ENCODE measurements at places on chromosomes 2 and 18.

GRCh38 chr2:99571954-99572353, 82.1 kb upstream of the REV1 start:
- no peak for DNase-seq

DNA sequence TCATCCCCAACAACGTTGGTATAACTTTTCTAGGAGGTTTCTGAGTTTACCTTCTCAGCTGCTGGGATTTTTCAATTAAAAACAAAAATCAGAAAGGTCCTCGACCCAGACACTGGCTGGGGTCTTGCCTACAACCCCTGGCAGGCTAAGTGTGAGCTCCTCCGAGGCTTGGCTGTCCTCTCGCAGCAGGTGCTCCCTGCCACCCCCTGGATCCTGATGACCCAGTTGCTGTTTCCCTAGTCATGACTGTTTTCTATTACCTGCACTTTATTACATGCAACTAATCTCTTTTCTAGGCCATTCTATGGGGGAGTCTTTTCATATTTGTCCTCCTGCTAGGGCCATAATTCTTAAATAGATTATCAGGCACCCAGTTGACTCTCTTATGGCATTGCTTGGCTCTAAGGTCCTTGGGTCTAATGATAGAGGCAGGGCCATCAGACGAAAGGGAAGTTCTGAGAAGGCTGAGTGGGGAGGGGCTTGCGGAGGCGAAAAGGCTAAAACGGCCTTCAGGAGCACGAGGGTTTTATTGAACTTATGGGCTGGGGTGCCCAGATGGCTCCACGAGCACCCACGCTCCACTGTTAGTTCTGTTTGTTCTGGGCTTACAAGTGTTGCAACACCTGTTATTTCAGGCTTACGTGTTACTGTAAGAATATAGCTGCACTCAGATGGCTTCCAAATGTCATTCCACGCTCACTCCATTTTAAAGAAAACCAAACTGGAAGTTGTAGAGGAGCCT, 166.0 kb downstream of the NCK2 start:
- no peak for DNase-seq

DNA sequence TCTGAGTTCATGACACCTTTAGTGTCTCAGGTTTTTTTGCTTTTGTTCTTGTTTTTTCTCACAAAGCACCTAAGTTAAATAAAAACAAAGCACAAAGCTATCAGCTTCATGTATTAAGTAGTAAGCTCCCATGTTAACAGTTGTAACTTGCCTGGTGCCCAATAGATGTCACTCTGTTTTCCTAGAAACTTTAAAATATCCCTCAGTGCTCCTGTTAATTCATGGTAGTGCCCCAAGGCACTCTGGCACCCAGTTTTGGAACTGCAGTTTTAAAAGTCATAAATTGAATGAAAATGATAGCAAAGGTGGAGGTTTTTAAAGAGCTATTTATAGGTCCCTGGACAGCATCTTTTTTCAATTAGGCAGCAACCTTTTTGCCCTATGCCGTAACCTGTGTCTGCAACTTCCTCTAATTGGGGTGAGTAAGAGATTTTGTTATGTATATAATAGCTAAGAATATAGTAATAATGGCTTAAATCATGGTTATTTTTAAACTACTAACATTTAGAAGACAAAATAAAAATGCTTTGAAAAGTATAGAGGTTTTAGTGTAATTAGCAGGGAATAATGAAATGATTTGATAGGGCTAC, 555.0 kb upstream of the TMEFF2 start:
- DNase-seq = no peak

DNA sequence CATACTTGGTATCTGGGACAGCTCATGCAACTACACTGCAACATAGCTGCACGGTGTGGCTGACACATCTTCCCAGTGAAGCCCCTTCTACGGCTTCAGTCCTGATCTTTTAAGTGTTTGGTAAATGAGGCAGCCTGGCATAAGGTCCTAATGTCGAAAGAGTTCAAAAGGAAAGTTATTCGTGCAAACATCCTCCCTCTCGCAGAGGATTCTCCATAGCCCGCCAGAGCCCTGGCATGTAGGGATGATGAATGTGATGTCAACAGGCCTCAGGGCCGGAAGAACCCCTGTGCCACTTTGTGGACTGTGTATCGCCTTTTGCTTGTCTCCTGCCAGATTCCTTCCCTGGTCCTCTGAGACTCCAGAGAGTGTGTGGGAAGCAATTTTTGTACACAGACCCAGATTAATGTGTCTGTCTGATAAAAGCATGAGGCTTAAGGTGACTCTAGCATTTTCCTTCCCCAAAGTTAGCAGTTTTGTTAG, 88.5 kb downstream of the SOCS6 start:
- no peak for DNase-seq

GRCh38 chr2:137935591-137935990, 28.7 kb upstream of the HNMT start:
- DNase-seq = no peak

GRCh38 chr2:127451981-127452380, 33.8 kb downstream of the PROC start:
- no peak for DNase-seq

GRCh38 chr2:201465524-201465971, 14.0 kb downstream of the STRADB start:
- no peak for DNase-seq

DNA sequence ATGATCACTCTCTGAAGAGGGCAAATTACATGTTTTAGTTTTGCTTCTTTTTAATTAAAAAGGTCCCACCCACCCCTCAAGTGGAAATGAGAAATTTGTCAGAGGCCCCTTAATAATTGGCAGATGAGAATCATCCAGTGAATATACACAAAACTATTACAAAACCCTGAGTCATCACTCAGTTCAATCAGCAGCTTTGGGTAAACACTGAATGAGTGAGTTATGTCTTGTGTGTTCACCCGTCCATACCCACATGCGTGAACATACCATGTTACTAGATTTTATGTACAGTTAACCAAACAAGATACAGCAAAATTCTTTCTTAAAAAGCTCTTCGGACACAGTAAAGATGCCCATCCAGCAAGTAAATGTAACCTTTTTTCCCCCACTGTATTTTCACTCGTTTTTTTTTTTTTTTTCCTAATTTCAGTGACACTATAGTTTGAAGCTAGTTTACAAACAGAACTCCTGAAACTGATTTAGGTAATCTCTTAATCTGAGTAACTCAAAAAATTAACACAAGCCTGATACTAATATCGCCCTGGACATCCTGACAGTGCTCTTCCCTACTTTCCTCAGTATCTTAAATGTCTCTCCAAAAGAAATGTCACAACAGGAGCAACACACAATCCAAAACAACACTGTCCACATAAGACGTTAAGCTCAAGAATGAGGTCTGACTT, 1.4 kb downstream of the PSME4 start:
- DNase-seq = no peak

- DNase-seq = no peak
Measured at GRCh38 chr2:176227874-176228273, 39.4 kb downstream of the HOXD1 start.

- DNase-seq = no peak
Measured at GRCh38 chr2:78304678-78305077, 720.8 kb upstream of the REG3G start.

- DNase-seq = no peak
Measured at GRCh38 chr18:35619464-35619863, 37.9 kb downstream of the GALNT1 start.

DNA sequence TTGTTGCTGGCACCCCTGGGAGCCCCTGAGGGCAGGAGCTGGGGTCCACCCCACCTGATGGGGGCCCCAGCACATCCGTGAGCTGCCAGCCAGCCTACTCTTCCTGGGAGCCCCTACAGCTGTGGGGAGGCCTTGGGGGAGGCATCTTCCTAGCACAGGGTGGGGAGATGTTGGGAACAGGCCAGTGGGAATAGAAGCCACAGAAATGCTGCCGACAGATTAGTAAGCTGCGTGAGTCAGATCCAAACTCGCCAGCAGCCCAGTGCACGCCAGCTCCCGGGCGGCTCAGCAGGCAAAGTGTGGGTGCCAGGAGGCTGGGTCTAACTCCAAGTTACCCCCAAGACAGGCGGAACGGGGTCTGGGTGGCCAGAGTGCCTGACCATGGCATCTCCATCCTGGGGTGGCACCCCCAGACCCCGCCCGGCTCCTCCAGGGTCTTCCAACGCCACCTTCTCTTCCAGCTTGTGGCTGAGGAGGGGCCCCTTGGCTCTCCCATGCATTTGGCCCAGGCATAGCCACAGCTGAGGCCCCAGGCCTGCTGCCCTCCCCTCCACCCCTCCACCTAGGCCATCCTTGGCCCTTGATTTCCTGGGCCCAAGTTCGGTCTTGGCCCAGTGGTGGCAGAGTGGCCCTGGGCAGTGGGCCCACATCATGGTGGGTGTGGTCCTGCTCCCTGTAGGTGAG, 15.3 kb downstream of the CROCC2 start:
- DNase-seq = peak; percentile 48

- DNase-seq = no peak
Measured at GRCh38 chr2:2184549-2185249, 146.4 kb downstream of the MYT1L start.

Data from activated CD8-positive, alpha-beta memory T cell treated with anti-CD3 and anti-CD28 coated beads, Interleukin-2, amount 50 U/mL, for 48 hours (primary cell).